Activated naive CD8-positive, alpha-beta T cell treated with anti-CD3 and anti-CD28 coated beads, Interleukin-2, amount 10 ng/mL, durations not matched to agents 7 days and 5 days (primary cell): ENCODE measurements at places on chromosomes 12 and 14.
A peak's percentile ranks its signal among the peaks of the same experiment; 100 is the strongest.

GRCh38 chr14:77542421-77543239 is 44.0 kb upstream of the ISM2 start:
- DNase-seq: no peak

GRCh38 chr14:76574416-76575095 is 186.7 kb upstream of the VASH1 start:
- no peak for DNase-seq

DNA sequence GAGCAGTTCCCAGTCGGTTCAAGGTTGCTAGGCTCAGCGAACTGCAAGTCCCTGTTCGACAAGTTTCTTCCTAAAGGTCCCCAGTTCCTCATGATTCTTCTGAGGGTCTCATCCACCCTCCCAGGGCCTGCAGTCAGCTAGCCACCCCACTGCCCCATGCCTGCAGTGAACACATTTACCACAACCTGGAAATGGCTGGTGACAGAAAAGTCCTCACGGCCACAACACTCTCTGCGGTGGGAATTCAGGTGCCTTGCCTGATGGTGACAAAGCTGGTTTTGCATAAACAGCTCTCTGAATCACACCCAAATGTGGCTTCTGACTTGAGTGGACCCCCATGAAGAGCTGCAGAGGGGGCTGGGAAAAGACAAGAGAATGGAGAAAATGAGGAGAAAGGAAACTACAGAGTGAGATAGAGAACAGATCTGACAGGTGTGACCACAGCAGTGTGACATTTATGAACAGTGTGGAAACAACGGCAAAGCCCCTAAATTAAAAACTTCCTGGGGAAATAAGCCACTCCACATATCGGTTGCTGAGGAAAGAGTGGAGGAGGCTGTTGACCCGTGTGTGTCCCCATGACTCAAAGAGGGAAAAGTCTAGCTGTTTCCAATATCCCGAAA is 1.3 kb upstream of the CD27 start:
- DNase-seq: no peak

- no peak for DNase-seq
Observed at GRCh38 chr12:122107261-122107660, 28.7 kb downstream of the MLXIP start.

DNA sequence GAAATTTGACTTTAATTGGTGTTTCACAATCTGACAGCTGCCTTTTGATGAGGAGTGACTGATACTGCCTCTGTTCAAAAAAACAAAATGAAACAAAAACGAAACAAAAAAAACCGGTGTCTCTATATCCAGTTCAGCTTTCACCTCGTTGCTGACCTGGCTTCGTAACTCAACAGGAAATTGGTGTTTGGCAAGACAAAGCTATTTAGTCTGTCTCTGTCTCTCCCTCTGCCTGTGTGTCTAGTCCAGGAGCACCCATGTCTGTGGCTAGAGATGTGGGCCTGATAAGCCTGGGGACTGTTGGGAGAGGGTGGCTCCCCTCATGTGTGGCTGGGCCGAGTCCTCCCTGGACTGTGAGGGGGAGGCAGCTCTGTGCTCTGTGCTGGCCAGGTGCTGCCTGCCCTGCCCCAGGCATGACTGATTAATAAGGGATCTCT is 11.3 kb downstream of the CACNA1C start:
- DNase-seq: peak; percentile 51

DNA sequence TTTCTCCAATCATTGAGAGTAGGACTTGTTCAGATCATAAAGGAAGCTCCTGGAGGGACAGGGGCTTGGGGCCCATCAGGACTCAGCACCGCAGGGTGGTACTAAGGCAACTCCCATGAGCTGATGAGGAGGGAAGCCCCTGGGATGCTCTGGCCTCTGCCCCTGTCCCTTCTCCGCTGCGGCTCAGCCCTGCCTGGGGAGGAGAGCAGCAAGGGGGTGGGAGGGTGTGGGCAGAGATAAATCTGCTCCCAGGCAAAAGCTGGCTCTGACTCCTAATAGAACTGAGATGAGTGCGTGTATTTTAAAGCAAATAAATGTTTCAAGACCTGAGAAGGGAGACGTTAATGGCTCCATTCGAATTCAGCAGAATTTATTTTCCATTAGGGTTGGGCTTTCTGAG is 52.0 kb upstream of the CHST11 start:
- DNase-seq: no peak

GRCh38 chr12:46133751-46134150 is 135.1 kb downstream of the SLC38A1 start:
- DNase-seq: no peak

DNA sequence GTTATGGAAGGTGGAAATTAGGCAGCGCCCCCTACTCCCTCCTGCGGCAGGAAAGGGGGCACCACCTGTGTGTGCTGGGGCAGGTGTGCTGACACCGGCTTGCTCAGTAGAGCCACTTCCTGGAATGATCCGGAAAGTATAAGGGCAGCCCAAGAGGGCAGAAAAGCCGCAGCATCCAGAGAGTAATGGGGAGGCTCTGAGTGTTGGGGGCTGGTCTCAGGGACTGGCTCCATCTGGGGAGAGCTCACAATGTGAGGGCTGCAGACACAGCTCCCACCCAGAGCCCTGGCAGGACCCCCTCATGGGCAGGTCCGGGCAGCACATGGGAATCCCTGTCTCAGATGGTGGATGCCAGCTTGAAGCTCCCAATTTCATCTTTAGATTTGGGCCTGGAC is 187.6 kb upstream of the C14orf180 start:
- peak; percentile 44 for DNase-seq

DNA sequence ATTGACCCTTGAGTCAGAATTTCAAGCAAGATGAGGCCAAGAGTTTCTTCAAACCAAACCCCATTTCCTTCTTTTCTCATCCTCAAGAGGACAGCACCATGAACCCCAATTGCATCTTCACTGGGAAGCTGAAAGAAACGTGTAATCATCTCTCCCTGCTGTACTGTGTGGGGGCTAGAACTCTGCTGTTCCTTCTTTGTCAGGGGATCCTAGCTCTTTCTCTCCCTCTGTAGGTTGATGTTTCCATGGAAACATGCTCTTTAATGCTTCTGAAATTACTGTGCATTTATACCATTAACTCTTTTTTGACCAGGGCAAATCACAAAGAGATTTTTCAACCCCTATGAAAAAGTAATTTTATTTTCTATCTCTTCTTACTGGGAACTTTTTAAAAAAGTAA is 295.1 kb downstream of the GRIN2B start:
- no peak for DNase-seq

- no peak for DNase-seq
Observed at GRCh38 chr14:64971491-64971942, 619 bp downstream of the RAB15 start.

DNA sequence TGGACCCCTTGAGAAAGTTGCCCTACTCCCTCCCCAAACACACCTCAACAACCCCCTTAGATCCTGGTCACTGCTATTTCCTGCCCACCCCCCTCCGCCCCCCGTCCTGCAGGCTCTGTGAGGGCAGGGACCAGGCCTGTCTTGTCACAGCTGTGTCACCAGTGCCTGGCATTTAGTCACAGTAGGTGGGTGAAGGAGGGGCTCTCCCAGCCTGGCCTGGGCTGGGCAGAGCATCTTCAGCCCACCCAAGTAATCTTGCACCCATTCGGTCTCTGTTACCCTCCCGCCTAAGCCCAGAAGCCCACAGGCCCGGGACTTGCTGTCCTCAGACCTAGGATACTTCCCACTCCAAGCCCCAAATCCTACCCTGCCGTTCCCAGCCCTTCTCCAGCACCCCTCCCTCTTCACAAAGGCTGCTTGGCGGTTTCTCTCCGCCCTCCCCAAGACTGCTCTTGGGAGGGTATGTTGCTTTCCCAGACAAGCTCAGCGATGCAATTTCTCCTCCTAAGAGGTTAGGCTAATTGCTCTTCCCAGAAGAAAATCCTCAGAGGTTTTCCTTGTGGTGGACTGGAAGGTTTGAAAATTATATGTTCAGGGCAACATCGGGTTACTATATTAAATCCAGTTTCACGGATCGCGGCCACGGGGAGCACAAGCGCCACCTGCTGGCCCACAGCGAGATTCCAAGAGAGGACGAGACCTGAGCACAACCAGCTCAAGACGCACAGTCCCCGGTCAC is 50.8 kb upstream of the ZFP36L1 start:
- DNase-seq: peak; percentile 81

GRCh38 chr14:99548871-99549515 is 55.0 kb downstream of the CCDC85C start:
- DNase-seq: no peak

DNA sequence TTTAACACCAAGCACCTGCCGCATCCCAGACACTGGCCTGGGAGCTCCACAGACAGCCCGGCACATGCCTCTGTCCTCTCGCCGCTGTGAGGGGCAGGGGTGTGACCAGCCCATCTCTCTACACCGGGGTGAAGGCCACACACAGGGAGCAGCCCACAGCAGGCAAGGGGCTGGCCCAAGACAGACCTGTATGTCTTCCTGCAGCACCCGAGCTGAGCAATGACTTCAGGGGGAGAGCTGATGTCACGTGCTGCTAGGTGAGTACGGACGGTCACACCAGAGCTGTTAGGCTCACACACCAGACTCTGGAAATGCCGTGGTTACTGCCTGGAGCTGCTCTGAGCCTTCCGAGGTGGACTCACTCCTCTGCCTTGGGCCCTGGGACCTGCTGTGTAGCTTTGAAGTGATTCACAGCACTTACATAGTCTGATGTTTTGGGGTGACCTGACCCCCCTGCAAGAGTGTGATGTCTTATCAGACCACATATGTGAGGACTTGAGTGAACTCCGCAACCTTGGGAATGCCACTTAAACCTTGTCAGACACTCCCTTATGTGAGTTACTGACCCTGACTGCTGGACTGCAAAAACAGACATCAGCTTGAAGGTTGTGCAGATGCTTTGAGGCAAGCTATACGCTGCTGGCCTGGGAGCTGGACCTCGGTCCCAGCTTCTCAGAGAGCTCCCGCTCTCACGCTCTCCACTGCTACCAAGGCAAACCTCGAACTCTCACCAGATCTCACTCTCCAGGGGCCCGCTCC is 1.8 kb downstream of the XRCC3 start:
- DNase-seq: no peak

DNA sequence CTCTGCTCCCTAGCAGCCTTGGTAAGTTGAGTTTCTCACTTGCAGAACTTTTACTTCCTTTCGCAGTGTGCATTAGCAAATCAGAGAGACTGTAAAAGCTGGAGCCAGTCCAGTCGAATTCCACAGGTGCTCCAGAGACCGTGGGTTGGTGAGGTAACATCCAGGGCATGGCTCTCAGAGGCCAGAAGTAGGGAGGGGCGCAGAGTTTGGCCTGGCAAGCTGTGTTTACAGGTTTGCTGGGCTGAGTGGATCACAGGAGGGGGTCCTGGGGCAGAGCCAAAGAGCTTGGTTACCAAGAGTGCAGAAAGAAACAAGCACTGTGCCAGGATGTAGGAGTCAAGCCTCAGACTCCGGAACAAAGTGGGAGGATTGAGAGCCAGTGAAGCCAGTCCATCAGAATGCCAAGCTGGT is 10.2 kb upstream of the BHLHE41 start:
- DNase-seq: no peak

DNA sequence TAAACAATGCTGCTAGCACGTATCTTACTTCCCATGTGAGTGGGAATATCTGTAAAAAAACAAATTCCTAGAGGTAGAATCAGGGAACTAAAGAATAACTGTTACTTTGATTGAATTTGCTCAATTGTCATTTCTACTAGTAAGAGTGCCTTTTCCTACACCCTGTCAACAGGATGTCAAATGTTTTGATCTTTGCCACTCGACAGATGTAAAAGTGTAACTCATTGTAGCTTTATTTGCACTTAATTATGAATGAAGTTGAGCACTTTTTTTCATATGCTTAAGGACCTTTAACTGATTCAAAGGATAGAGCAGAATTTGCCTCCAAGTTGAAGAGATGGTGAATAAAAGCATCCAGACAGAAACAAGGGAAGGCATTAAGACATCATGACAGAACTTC is 104.5 kb downstream of the PPP1R12A start:
- DNase-seq: no peak

GRCh38 chr14:76293923-76294322 is 82.0 kb upstream of the ESRRB start:
- no peak for DNase-seq

- no peak for DNase-seq
Observed at GRCh38 chr12:112170971-112171596, 45.7 kb downstream of the TRAFD1 start.

DNA sequence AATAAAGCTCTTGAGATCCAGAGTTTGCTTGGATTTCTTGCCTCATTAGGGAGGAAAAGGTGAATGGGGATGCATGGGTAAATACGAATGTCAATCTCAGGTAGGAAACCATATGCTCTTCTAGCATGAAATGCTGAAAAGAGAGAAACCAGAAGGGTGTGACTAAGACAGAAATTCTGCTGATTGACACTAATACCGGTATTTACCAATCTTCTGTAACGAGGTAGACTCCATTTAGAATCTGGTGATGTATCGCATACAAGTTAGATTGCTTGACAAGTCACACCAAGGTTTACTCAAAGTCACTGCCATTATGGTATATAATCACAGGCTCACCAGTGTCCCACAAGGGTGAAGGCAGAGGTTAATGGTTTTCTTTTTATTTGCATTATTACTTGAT is 337.9 kb downstream of the NRXN3 start:
- no peak for DNase-seq

GRCh38 chr12:79871621-79872020 is 63.3 kb downstream of the PPP1R12A start:
- DNase-seq: no peak

- no peak for DNase-seq
Observed at GRCh38 chr12:121955258-121956237, 37.2 kb downstream of the CFAP251 start.

GRCh38 chr14:100342195-100342594 is 19.1 kb downstream of the SLC25A47 start:
- peak; percentile 10 for DNase-seq

- no peak for DNase-seq
Observed at GRCh38 chr14:99203080-99203479, 68.9 kb downstream of the BCL11B start.

DNA sequence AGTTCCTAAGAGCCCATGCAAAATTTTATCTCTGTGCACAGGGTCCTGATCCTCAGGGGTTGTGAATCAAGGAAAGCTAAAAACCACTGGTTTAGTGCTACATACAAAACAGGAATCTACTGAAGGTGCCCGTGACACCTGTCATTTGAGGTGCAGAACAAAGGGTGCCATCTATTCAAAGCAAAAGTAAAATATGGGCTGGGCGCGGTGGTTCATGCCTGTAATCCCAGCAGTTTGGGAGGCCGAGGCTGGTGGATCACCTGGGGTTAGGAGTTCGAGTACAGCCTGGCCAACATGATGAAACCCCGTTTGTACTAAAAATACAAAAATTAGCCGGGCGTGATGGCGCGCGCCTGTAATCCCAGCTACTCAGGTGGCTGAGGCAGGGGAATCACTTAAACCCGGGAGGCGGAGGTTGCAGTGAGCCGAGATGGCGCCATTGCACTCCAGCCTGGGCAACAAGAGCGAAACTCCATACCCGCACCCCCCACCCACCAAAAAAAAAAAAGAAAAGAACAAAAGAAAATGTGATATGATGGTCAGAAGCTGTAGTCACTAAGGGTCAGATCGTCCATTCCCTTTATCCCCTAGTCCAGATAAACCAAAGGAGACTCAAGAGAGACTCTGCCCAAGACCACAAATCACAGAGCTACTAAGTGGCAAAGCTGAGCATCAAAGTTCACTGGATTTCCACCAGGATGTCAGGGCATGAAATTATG is 3.4 kb downstream of the PPTC7 start:
- DNase-seq: no peak

- no peak for DNase-seq
Observed at GRCh38 chr14:76607510-76607909, 153.8 kb upstream of the VASH1 start.

GRCh38 chr14:95515080-95515489 is 1.4 kb downstream of the SYNE3 start:
- no peak for DNase-seq
